GM13976 (cell line): ENCODE measurements at places on chromosomes 2 and 18.

- DNase-seq = no peak
Measured at GRCh38 chr2:230444832-230445231, 28.8 kb downstream of the SP100 start.

GRCh38 chr2:201880579-201880978, 74.2 kb downstream of the CDK15 start:
- DNase-seq = no peak

GRCh38 chr2:167940734-167941507, 306.5 kb downstream of the STK39 start:
- no peak for DNase-seq

DNA sequence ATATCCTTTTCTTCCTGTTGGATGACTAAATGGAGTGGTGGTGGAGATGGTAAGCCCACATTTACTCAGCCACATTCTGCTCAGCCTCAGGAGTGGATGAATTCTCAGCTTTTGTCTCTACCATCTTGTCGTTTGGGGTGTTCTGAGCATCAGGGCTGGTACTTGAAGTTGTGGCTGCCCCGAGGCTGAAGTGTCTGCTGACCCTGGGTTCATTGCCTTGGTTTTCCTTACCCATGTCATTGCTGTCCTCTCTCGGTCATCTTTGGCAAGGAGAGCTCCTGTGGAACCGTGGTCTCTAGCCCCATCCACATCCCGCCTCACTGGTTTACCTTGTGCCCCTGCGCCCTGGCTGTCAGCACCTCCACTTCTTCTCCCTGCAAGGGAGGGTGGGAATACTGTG, 71.9 kb downstream of the GPR39 start:
- no peak for DNase-seq

DNA sequence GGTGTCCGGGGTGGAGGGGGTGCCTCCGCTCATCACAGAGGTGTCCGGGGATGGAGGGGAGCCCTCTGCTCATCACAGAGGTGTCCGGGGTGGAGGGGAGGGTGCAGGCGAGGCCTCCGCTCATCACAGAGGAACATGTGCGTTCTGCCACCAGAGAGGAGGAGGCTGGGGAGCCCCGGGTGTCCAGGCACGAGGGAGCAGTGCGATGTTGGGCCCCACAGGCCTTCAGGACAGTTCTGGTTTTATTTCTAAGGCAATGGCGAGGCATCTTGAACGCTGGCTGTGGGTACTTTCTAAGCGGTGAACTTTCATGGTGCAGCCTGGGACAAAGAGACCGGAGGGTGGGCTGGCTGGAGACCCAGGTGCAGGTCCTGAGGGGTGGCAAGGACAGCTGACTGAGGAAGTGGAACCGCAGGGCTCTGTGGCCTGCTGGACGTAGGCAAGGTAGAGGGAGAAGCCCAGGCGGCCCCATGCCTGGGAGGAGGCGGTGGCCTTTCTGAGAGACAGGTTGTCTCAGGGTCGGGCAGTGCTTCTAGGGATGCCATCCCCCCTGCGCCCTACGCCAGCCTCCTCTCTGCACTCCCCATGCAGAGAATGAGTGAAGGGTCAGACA, 196.6 kb upstream of the SALL3 start:
- no peak for DNase-seq

- DNase-seq = no peak
Measured at GRCh38 chr18:24398540-24398939, 916 bp upstream of the OSBPL1A start.

DNA sequence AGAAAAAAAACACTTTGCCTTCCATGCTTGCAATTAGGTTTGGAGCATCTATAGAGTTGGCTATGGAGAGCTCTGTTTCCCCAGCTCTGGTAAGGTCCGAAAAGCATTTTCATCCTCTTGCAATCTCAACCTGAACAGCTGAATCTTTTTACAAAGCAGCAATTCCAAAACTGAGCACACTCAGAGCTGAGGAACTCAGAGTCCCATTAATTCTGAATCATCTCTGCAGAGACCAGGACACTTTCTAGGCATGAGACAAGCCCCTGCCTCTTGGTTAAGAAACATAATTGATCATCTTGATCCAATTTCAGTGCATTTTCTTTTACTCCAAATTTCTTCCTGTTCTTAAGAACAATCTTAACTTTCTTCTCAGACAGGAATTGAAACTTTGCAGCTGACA, 4.2 kb downstream of the CNGA3 start:
- no peak for DNase-seq

GRCh38 chr18:73942956-73943355, 204.7 kb downstream of the FBXO15 start:
- no peak for DNase-seq

- DNase-seq = no peak
Measured at GRCh38 chr18:8586941-8587340, 22.3 kb upstream of the RAB12 start.

- DNase-seq = no peak
Measured at GRCh38 chr2:4882421-4882820, 809.8 kb upstream of the SOX11 start.

- DNase-seq = no peak
Measured at GRCh38 chr2:34159901-34160300, 560.8 kb upstream of the FAM98A start.

DNA sequence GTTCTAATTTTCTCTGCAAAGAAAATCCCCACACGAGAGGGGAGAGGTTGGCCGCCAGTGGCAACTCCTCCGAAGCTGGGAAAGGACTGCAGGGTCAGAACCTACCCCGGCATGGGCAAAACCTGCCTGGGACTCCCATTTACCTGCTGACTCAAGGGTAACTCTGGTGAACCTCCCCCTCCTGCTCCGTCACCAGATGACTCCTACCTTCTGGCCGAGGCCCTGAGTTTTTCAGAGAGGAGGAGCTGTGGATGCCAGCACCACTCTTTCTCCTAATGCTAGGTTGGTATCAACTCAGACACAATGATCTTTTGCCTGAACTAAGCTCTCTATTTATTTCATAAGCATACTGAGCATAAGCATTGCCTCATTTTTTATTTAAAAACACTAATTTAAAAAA, 96.6 kb downstream of the ALPK2 start:
- DNase-seq = no peak

DNA sequence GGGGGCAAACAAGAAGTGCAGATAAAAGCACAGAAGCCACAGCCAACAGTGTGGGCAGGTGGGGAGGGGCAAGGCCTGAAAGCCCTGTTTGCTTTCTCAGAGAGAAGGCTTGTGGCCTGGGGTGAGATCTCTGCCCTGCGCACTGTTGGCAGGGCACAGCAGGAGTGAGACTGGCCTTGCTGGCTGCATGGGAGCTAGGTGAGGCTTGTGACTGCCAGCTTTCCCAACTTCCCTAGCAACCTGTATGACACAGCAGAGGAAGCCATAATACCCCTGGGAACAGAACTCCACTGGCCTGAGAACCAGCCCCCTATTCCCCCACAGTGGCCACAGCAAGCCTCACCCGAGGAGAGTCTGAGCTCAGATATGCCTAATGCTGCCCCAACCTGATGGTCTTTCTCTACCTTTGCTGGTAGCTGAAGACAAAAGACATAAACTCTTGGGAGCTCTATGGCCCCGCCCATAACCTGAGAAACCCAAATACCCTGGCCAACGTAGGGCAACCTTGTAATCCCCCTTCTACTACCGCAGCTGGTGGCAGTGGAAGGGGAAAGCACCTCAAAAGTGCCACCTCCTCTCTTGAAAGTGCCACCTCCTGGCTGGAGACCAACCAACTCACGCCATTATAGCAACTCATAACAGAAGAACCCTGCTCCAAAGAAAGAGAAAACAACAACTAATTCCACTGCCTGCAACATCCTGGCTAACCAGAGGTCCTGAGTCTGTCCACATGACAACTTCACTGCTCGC, 44.4 kb downstream of the LCT start:
- no peak for DNase-seq

GRCh38 chr18:49044898-49045297, 94.1 kb upstream of the SMAD7 start:
- DNase-seq = no peak

DNA sequence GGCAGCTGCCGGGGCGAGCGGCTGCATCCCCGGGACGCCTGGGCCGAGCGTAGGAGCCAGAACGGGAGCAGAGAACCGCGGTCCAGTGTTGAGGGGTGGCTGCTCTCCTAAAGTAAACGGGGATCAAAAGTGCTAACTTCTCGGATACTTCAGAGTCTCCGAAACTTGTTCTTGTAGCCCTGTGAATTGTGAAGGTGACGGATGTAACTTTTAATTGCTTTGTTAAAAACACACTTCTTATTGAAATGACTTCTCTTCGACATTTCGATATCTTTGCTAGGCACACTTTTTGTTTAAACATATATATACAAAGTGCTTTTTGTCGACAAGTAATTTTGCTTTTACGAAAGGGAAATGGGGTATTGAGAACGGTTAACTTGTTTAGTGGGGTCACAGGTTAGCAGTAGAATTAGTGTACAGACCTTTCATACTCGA, 540 bp downstream of the ATP9B start:
- no peak for DNase-seq

GRCh38 chr18:60639836-60640235, 267.3 kb upstream of the MC4R start:
- DNase-seq = no peak

DNA sequence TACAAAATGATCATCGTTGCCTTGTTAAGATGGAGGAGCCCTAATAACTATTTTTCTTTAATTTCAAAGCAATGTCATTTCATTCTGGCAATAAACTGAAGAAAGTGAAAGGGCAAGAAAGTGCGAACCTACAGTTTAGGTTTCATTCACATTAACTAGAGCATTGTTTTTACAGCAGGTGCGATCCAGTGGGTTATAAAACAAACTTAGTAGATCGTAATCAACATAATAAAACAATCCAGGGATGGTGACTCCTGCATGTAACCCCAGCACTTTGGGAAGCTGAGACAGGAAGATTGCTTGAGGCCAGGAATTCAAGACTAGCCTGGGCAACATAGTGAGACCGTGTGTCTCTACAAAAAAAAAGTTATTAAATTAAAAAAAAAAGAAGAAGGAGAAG, 51.1 kb downstream of the AP1S3 start:
- DNase-seq = no peak

- no peak for DNase-seq
Measured at GRCh38 chr2:23626701-23627230, 241.8 kb downstream of the KLHL29 start.

- DNase-seq = no peak
Measured at GRCh38 chr2:70518557-70518956, 35.1 kb downstream of the TGFA start.

- DNase-seq = no peak
Measured at GRCh38 chr18:74311000-74311399, 4.6 kb upstream of the C18orf63 start.

- no peak for DNase-seq
Measured at GRCh38 chr2:132816234-132816633, 146.2 kb upstream of the LYPD1 start.

DNA sequence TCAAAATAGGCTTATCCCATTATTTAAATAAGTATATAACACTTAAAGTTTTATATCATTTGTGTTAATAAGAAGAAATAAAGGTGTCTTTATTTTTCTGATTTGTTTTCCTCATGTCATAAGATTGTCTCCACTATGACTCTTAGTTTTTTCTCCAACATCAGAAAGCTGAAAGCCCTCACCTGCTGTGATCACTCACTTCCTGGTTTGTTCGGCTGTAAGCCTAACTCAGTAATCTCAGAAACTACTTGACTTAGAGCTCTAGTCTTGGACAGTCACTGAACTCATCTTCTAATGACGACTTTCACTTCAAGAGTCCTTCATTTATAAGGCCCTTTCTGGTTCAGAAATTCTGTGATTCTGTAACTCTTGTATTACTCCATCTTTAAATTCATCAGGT, 311.0 kb downstream of the ZEB2 start:
- DNase-seq = no peak

DNA sequence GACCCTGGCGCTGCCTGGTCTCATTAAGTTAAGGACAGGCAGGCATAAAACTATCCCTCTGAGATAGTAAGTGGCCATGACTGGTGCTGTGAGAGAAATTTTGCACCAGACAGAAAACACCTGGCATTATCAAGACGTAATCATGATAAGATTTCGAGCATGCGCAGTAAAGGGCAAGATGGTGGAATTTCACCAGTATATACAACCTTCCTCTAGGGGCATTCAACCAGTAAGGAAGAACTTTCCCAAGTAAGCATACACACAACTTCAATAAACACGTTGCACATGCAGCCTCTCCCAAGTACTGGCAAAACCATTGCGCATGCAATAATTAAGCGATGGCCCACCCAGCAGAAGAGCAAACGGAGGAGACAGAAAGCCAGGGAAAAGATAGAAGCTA, 1376.4 kb upstream of the CRIM1 start:
- DNase-seq = no peak

GRCh38 chr18:33183136-33183535, 257.4 kb downstream of the CCDC178 start:
- DNase-seq = no peak

GRCh38 chr2:84855731-84856130, 25.2 kb downstream of the TRABD2A start:
- DNase-seq = no peak

DNA sequence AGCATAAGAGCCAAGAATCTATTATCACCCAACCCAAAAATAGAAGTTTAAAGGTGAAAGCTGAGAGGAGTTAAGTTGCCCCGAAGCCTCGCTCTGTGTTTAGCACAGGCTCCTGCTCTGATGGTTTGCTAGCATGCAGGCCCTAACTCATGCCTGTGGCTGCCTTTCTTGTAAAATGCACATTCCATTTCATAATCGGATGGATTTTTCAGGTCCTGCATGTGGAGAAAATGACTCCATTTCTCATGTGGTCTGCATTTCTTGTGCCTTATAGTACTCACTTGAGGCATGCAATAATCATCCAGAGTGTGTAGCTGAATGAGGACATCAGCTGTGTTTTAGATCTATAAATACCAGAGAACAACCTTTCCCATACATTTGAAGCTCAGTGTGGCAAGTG, 381.8 kb downstream of the CPS1 start:
- DNase-seq = no peak

DNA sequence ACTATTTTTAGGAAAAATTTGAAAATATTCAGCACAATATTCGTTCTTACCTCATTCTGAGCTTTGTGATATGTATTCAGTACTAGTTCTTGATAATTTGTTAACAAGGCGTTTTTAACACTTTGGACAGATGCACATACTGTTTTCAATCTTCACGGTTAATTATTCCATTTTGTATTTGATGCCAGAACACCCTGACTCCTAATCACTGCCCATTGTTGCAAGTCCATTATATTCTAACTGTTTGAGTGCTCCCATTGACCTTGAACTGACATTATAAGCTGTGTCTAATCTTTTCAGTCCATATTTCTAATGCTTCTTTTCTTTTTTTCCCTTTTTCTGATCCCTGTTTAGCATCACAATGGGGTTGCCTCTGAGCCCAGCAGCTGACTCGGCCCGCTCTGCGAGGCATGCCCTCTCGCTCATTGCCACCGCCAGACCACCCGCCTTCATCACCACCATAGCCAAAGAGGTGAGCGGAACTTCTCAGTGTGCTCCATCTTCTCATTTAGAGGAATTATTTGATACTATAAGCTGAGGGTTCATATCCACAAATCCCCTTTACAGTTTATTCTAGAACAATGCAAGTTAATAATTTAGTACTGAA, 211.3 kb upstream of the BOD1L2 start:
- DNase-seq = no peak

DNA sequence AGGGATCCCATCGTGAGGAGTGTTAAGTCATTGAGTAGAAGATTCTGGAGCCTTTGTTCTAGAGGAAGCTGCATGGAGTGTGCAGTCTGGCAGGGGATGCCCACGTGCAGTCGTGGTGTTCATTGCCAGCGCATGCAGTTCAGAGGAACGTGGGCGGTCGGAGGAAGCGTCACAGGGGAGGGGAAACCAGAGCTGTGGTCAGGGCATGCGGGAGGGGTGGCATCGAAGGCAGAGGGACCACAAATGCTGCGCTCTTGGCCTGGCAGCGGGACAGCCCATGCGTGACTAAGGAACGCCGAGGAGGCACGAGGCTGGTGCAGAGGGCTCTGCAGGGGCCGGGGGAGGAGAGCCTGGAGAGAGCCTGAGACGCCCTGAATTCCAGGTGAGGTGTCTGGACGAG, 141.1 kb downstream of the KLHL29 start:
- DNase-seq = no peak
